D721Med (cell line): ENCODE measurements at places on chromosomes 6 and 20.

DNA sequence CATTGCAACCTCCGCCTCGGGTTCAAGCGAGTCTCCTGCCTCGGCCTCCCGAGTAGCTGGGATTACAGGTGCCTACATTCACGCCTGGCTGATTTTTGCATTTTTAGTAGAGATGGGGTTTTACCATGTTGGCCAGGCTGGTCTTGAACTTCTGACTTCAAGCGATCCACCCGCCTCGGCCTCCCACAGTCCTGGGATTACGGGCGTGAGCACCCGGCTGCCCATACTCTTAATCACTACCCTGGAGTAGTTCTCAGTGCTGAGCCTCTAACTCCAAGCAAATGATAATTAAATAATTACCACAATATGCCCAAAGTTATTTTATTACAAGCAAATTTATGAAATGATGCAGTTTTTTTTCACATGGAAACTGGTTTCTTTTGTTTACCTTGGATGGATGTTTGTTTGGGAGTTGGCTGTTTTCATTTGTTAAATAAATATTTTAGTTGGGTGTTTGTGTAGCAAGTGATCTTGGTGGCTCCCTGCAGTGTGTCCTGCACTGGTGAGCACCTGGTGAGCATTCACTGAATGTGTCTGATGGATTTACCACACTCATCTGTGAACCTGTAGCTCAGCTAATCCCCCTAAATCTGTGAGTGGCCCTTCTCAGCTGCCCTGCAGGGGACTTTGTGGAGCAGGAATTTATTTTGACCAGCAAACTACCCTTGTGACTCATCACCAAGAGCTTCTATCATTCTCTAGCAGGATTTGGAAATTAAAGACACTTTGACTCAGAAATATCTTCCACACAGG lies 36.9 kb downstream of the UTRN start:
- no peak for DNase-seq

GRCh38 chr6:36362551-36363370 lies 24.7 kb downstream of the ETV7 start:
- no peak for DNase-seq

DNA sequence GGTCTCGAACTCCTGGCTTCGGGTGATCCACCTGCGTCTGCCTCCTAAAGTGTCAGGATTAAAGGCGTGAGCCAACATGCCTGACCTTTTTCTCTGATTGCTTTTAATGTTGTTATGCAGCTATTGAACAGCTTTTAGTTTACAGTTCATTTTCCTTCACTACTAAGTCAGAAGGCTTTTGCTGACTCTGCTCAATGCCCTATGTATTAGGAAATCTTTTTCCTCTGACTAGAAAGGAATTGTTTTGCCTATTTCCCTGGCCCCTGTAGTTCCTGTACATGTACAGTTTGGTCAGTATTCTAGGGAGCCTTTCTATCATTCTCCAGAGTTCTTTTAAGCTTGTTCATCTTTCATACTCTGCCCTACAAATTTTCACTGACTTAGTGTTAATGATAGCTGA lies 280.2 kb downstream of the CDKAL1 start:
- no peak for DNase-seq

- DNase-seq: no peak
Measured at GRCh38 chr20:47493963-47494293, 7.8 kb upstream of the NCOA3 start.

- no peak for DNase-seq
Measured at GRCh38 chr20:13810446-13810845, 25.6 kb downstream of the NDUFAF5 start.

GRCh38 chr6:157884756-157885155 lies 61.7 kb downstream of the SNX9 start:
- no peak for DNase-seq

DNA sequence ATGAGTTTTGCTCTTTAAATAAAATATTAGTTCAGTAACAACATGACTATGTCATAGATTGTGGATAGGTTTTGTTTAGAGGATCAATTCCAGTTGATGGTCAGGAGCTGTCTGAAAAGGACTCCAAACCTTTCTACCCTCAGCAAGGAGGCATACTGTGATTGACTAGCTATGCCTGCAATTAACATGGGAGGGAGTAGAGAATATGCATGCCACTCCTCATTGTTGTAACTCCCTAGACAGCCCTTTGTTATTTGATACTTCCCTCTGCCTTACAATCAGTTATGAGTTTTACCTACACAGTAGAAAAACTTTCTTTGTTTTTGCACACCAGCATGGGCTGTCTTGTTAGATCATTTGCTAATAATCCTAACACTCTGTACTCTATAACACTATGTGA lies 1418.5 kb downstream of the KHDRBS2 start:
- DNase-seq: no peak

GRCh38 chr6:35831257-35832007 lies 26.3 kb downstream of the LHFPL5 start:
- DNase-seq: no peak

DNA sequence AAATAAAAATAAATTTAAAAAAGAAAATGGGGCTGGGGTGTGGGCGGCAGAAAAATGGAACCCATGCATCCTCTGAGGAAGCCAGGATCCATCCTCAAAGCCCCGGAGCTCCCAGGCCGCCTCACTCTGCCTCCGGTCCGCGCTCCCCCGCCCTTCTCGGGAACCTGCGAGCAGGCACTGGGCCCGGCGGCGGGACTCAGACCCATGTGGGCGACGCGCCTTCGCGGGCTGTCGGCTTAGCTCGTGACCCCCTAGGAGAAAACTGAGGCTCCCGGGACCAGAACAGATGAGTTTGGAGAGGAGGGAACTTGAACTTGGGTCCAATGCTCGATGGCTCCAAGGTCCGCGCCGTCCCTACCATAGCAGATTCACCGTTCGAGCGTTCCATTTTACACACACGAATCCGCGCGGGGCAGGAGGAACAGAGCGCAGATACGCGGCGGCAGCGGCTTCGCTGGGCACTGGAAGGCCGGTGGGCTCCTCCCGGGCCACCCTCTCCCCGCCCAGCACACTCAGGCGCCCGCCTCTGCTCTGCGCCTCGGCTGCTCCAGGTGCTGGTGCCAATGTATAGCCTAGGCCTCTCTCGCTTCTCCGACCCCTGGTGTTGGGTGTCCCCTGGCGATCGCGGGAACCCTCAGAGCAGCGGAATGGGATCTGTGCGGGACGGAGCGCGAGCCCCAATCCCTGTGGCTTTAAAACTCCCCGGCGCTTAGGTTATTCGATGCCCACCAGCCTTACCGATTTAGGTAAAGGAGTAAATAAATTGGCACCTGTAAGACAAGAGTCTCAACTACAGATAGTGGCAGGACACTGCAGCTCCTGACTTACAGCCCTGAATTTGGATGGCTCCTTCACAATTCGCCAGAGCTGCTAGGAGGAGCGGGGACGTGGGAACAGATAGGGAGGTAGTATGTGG lies 39.2 kb downstream of the DPPA5 start:
- no peak for DNase-seq
